ENCODE measurements at places on chromosomes 5 and 9. TPM values are rescaled to one million over a fixed set of nuclear protein-coding genes. Genes with fewer than 3 reads are reported as not detected.
A peak's percentile ranks its signal among the peaks of the same experiment; 100 is the strongest.

The IL4 gene
- total RNA-seq: 12.6 TPM

The RANBP3L gene
- not detected for total RNA-seq

The GRM6 gene
- not detected for total RNA-seq

The C9orf78 gene
- total RNA-seq: 61.6 TPM

The PGM5 gene
- not detected for total RNA-seq

The ADGRV1 gene
- total RNA-seq: not detected

The GPRIN1 gene
- total RNA-seq: 3.7 TPM

The GRXCR2 gene
- total RNA-seq: not detected

The APBA1 gene
- 6.2 TPM for total RNA-seq

The FOXD4 gene
- total RNA-seq: 0.20 TPM

GRCh38 chr5:37532976-37533740, 154.0 kb downstream of the WDR70 start:
- no peak for DNase-seq
- H3K27ac ChIP-seq: no peak overlapping the region
- H3K27me3 ChIP-seq: no peaks in the 10 kb centered on the region
- no peaks in the 10 kb centered on the region for H3K4me1 ChIP-seq

- H3K4me3 ChIP-seq: no peak overlapping the region
- H3K27ac ChIP-seq: no peak overlapping the region
- DNase-seq: no peak
- H3K4me1 ChIP-seq: no peaks in the 10 kb centered on the region
Measured at GRCh38 chr5:112012104-112012503, 255.1 kb upstream of the NREP start.

DNA sequence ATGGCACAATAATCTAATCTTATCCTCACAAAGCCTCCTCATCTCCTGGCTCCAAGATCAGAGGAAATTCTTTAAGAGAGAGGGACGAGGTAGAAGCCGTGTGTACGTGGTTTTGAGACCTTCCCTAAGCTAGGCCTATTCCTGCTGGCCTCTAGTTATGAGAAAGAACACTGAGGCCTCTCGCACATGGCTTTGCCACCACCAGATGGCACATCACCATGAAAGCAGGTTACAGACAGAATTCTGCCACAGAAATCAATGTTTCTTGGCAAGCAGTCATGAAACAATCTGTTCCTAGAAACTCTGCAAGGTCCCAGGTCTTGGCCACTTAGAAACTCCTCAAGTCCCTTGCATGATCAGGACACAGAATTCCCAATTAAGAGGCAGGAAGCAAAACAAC, 268.2 kb upstream of the TAS2R1 start:
- H3K36me3 ChIP-seq: no peaks in the 10 kb centered on the region
- H3K4me1 ChIP-seq: no peaks in the 10 kb centered on the region
- H3K27me3 ChIP-seq: no peaks in the 10 kb centered on the region

DNA sequence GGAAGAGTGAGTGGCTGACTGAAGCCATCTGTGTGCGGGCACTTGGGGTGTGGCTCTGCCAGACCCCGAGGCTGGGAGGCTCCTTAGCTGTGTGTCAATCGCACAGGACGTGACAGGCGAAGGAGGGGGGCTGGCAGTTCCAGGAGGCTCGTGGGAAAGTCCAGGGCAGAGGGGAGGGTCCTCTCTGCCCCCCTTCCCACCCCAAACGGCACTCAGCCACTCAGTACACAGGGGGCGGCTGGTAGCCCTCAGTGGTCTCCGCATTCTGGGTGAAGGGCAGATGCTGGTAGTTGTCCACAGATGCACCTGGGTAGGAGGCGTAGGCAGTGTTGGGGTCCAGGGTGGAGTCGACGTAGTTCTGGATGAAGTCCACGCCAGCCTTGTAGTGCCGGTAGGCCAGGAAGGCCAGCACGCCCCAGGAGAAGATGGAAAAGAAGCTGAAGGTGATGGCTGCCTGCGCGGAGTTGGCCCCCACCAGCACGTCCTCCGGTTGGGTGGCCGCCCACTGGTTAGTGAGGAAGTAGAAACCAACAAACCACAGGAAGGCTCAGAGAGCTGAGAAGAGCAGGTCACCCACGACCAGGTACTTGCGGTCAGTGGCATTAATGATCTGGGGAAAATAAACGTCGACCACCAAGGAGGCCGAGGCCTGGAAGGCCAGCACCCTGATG, 85.4 kb upstream of the CEP78 start:
- no peaks in the 10 kb centered on the region for H3K27me3 ChIP-seq
- no peak overlapping the region for H3K4me3 ChIP-seq
- no peak overlapping the region for H3K27ac ChIP-seq
- no peaks in the 10 kb centered on the region for H3K36me3 ChIP-seq
- no peaks in the 10 kb centered on the region for H3K4me1 ChIP-seq

- H3K36me3 ChIP-seq: no peaks in the 10 kb centered on the region
- no peak for DNase-seq
- no peak overlapping the region for H3K4me3 ChIP-seq
- H3K4me1 ChIP-seq: peaks cover 7% of the 10 kb centered on the region
Measured at GRCh38 chr5:168463081-168463480, 23.2 kb upstream of the RARS1 start.

- H3K4me3 ChIP-seq: peak overlapping the region; percentile 52
- no peaks in the 10 kb centered on the region for H3K36me3 ChIP-seq
- peaks cover 30% of the 10 kb centered on the region for H3K27me3 ChIP-seq
- peak; percentile 64 for DNase-seq
Measured at GRCh38 chr9:129597355-129598088, 23.4 kb downstream of the C9orf50 start.

DNA sequence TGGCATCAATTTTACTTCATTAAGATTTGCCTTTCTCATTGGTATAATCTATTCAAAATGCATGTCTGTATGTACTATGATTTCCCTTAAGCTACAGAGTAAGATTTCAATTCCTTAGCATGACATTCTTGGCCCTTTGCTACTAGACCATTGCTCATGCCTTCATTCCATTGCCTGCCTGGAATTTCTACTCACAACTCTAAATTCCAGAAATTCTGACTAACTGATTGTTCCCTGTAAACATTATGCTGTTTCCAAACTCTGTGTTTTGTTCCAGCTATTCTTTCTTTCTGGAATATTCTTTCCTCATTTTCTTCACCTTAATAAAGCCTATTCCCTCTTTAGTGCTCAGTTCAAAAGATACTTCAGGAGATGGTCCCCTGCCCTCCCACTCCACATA, 568.8 kb upstream of the SEMA6A start:
- no peaks in the 10 kb centered on the region for H3K27me3 ChIP-seq
- no peak overlapping the region for H3K27ac ChIP-seq
- DNase-seq: no peak
- H3K4me3 ChIP-seq: no peak overlapping the region
- no peaks in the 10 kb centered on the region for H3K4me1 ChIP-seq

- H3K36me3 ChIP-seq: peaks cover 2% of the 10 kb centered on the region
- no peak for DNase-seq
- H3K4me1 ChIP-seq: peaks cover 1% of the 10 kb centered on the region
Measured at GRCh38 chr5:55816342-55816741, 34.8 kb upstream of the IL31RA start.

- peaks cover 37% of the 10 kb centered on the region for H3K4me1 ChIP-seq
- peaks cover 18% of the 10 kb centered on the region for H3K36me3 ChIP-seq
- no peaks in the 10 kb centered on the region for H3K27me3 ChIP-seq
- peak overlapping the region; percentile 97 for H3K27ac ChIP-seq
- DNase-seq: no peak
Measured at GRCh38 chr5:43514471-43514815, 505 bp downstream of the C5orf34 start.

DNA sequence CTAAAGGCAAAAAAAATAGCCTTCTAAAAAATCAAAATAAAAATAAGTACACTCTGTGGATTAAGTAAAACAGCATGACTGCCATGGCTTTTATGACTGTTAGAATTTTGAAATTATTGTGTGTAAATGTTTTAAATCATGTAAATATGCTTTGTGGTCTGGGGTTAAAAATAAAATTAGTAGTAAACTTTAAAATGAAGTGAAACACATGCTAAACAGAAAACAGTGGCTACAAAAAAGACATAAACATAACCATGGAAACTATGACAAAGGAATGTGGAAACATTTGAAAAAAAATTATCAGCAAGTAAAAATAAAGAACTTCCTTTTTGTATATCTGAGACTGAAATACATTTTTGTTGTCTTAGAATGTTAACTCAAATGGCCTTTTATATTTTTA, 134.5 kb upstream of the SPEF2 start:
- peaks cover 4% of the 10 kb centered on the region for H3K27me3 ChIP-seq
- H3K36me3 ChIP-seq: peaks cover 12% of the 10 kb centered on the region
- no peak for DNase-seq
- peaks cover 14% of the 10 kb centered on the region for H3K4me1 ChIP-seq
- H3K4me3 ChIP-seq: no peak overlapping the region
- no peak overlapping the region for H3K27ac ChIP-seq

- peaks cover 5% of the 10 kb centered on the region for H3K27me3 ChIP-seq
- no peaks in the 10 kb centered on the region for H3K36me3 ChIP-seq
- peak overlapping the region; percentile 13 for H3K27ac ChIP-seq
- H3K4me3 ChIP-seq: no peak overlapping the region
Measured at GRCh38 chr9:127161081-127161624, 38.7 kb upstream of the ANGPTL2 start.

GRCh38 chr9:129235931-129236331, 57.9 kb upstream of the IER5L start:
- peaks cover 2% of the 10 kb centered on the region for H3K36me3 ChIP-seq
- peaks cover 51% of the 10 kb centered on the region for H3K4me1 ChIP-seq
- H3K27ac ChIP-seq: peak overlapping the region; percentile 78
- H3K27me3 ChIP-seq: no peaks in the 10 kb centered on the region

- no peak for DNase-seq
- H3K27ac ChIP-seq: no peak overlapping the region
- H3K27me3 ChIP-seq: no peaks in the 10 kb centered on the region
- H3K36me3 ChIP-seq: peaks cover 4% of the 10 kb centered on the region
- H3K4me3 ChIP-seq: no peak overlapping the region
- peaks cover 37% of the 10 kb centered on the region for H3K4me1 ChIP-seq
Measured at GRCh38 chr9:94882966-94883641, 156.6 kb downstream of the AOPEP start.

DNA sequence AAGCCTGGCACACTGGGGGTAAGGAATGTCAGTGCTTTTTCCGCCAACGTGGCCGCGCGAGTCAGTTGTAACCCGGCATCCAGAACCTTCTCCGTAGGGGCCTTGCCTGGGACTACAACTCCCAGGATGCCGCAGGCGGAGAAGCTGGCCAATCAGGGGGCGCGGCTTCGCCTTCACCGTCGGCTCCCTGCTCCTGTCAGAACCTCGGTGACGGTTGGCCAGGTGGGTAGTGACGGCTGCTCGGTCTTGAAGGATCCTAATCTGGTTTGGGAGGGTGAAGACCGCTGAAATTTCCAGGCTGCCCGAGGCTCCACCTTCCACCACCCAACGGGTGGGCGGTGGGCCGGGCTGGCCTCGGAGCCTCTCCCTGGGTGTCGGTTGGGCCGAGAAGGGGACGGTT, at the start of gene C5orf58:
Gene C5orf58 (plus strand): TSS at position 200 of the 400 bp plus-strand sequence. CDS start 1,992 bp downstream, outside the sequence.
- no peak within 1 kb of the TSS for H3K27ac ChIP-seq
- no peaks in the 10 kb centered on the region for H3K4me1 ChIP-seq
- H3K27me3 ChIP-seq: no peaks in the 10 kb centered on the region
- no peaks in the 10 kb centered on the region for H3K36me3 ChIP-seq

- H3K36me3 ChIP-seq: no peaks in the 10 kb centered on the region
- no peaks in the 10 kb centered on the region for H3K27me3 ChIP-seq
- no peak for DNase-seq
- no peak overlapping the region for H3K27ac ChIP-seq
- no peak overlapping the region for H3K4me3 ChIP-seq
- no peaks in the 10 kb centered on the region for H3K4me1 ChIP-seq
Measured at GRCh38 chr5:81147011-81147885, 85.9 kb upstream of the CKMT2 start.

GRCh38 chr5:12013351-12013750, 109.1 kb upstream of the CTNND2 start:
- no peaks in the 10 kb centered on the region for H3K36me3 ChIP-seq
- no peaks in the 10 kb centered on the region for H3K4me1 ChIP-seq
- H3K27me3 ChIP-seq: no peaks in the 10 kb centered on the region
- no peak for DNase-seq
- H3K4me3 ChIP-seq: no peak overlapping the region

GRCh38 chr9:81754245-81754644, 64.9 kb upstream of the TLE1 start:
- DNase-seq: no peak
- no peak overlapping the region for H3K4me3 ChIP-seq
- no peaks in the 10 kb centered on the region for H3K27me3 ChIP-seq
- no peaks in the 10 kb centered on the region for H3K4me1 ChIP-seq
- H3K36me3 ChIP-seq: no peaks in the 10 kb centered on the region

- no peak overlapping the region for H3K4me3 ChIP-seq
- no peak for DNase-seq
- peaks cover 10% of the 10 kb centered on the region for H3K4me1 ChIP-seq
- H3K27me3 ChIP-seq: peaks cover 45% of the 10 kb centered on the region
- peaks cover 2% of the 10 kb centered on the region for H3K36me3 ChIP-seq
- H3K27ac ChIP-seq: no peak overlapping the region
Measured at GRCh38 chr5:78644741-78645300, 3.8 kb downstream of the LHFPL2 start.

GRCh38 chr5:88674356-88675167, 208.4 kb downstream of the MEF2C start:
- H3K27me3 ChIP-seq: peaks cover 86% of the 10 kb centered on the region
- H3K4me1 ChIP-seq: peaks cover 32% of the 10 kb centered on the region
- peak overlapping the region; percentile 49 for H3K4me3 ChIP-seq
- peaks cover 21% of the 10 kb centered on the region for H3K36me3 ChIP-seq

DNA sequence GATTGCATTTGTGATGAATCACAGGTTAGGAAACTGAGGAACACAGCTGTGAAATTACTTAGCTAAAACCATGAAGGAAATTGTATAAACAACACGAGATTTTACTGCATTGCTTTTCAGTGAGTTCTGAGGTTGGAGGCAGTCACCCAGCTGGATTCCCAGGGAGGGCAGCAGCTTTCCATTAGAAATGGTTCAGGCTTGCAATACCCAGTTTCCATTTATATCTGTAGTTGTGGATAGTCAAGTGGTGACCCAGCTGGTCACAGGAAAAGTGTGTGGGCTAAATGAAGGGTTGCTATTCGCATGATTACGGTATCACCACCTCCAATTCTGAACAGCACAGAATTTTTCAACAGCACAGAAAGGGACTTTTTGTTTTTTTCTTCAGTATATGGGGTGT, 34.3 kb upstream of the SPATA31D4 start:
- no peaks in the 10 kb centered on the region for H3K36me3 ChIP-seq
- DNase-seq: no peak
- no peak overlapping the region for H3K4me3 ChIP-seq
- no peaks in the 10 kb centered on the region for H3K27me3 ChIP-seq

DNA sequence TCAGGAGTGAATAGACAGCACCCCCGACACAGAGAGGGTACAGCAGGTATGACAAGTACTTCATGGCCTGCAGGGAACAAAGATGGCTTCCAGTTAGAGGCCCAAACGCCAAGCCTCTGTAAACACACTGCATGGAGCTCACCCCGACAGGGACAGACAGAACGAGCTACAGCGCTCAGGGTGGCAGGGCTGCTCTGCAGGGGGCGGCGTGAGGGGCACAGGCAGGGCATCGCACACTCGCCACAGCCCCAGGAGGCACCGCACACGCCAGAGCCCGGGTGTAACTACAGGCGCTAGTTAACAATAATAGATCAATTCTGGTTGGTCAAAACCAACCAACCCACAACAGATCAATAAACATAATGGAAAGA, 21.1 kb downstream of the CLPTM1L start:
- no peak for DNase-seq
- no peaks in the 10 kb centered on the region for H3K27me3 ChIP-seq
- no peak overlapping the region for H3K4me3 ChIP-seq
- peaks cover 2% of the 10 kb centered on the region for H3K4me1 ChIP-seq

Data from activated CD4-positive, alpha-beta memory T cell treated with anti-CD3 and anti-CD28 coated beads, Interleukin-2, amount 10 ng/mL, durations not matched to agents 7 days and 5 days (primary cell).